ENCODE measurements at places on chromosomes 2 and 18.

- no peak for DNase-seq
Measured at GRCh38 chr18:24462838-24463775, 2.7 kb downstream of the HRH4 start.

- DNase-seq = no peak
Measured at GRCh38 chr2:126482582-126483464, 173.1 kb upstream of the GYPC start.

DNA sequence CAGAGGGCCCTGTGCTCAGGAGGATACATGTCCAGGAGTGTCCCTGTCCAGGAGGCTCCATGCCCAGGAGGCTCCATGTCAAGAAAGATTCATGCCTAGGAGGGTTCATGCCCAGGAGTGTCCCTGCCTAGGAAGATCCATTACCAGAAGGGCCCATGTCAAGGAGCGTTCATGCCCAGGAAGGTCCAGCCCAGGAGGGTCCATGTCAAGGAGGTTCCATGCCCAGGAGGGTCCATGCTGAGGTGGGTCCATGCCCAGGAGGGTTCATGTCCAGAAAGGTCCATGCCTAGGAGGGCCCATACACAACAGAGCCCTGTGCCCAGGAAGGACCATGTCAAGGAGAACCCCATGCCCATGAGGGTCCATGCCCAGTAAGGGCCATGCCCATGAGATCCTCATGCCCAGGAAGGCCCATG lies 7.0 kb downstream of the GPR35 start:
- DNase-seq = no peak

- no peak for DNase-seq
Measured at GRCh38 chr2:202376460-202377206, 506 bp downstream of the BMPR2 start.

DNA sequence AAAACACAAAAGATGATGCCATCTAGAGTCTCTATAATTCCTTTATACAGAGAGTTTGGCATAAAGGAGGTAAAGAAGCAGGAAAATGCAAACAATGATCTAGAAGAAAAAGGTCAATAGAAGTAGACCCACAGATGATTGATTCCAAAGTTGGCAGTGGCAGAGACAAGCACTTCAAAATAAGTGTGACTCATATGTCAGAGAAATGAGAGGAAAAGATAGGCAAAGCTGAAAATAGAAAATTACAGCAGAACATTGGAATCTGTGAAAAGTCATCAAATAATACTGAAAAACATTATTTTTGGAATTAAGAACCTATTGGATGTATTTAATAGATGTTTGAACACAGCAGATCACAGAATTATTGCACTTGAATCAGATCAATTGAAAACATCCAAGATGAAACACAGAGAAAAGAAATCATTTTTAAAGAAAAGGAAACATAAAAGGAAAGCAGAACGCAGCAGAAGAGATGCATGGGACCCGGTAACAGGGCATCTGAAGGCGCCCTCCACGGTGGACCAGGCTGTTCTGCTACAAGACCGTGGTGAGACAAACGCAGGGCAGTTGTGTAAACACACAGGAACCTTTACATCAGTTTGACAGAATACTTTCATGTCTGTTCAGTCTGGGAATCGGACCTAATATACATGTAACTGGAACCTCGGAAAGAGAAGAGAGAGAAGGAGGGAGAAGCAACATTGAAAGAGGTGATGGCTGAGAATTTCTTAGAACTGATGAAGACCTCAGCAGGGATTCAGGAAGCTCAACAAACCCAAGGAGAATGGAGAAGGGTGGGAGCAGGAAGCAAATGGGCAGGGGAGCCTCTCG lies 74.6 kb upstream of the GPC1 start:
- no peak for DNase-seq

All from stromal cell of bone marrow (primary cell).